Heart left ventricle (tissue), 16 donors: ENCODE measurements at places on chromosomes 2 and 18.
A peak's percentile ranks its signal among the peaks of the same experiment; 100 is the strongest.

GRCh38 chr2:149314687-149315086, 15.7 kb upstream of the LYPD6 start:
- DNase-seq: no peak

GRCh38 chr2:226733189-226733858, 66.3 kb downstream of the IRS1 start:
- DNase-seq: no peak

DNA sequence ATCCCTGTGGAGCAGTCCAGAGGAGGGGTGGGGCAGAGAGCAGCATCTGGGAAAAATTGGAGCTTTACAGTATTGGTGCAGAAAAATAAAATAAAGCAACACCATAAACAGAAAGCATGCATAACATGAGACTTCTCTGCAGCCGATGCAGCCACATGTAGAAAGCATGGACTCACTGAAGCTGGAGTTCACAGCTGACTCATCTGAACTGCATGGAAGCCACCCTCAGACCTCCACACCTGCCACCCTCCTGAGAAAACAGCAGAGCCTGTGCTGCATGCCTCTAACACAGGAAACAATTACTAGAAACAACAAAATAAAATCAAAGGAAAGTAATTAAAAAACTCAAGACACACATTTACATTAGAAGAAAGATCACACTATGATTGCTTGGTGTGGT, 169.4 kb upstream of the ALKAL2 start:
- DNase-seq: no peak

- DNase-seq: no peak
Observed at GRCh38 chr2:205930209-205930608, 155.8 kb downstream of the INO80D start.

- DNase-seq: peak; percentile 60
Observed at GRCh38 chr2:85887566-85888019, 1.2 kb downstream of the ST3GAL5 start.

- DNase-seq: no peak
Observed at GRCh38 chr18:11989966-11990380, 8.7 kb downstream of the IMPA2 start.

DNA sequence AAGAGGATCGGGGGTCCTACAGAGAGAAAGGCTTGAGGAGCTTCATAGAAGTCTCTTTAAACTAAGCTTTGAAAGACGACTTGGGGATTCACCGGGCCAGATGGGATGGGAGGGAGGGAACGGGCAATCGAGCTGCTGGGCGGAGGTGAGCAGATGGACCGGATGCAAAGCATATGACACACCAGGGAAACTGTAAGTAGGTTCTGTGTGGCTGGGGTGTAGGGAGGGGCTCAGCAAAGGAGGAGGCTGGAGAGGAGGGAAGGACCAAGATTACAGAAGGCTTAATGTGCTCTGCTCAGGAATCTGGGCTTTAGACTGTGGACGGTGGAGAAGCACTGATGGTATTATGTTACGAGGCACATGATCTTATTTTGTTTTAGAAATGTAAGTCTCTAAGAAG, 131.5 kb downstream of the MAIP1 start:
- no peak for DNase-seq

DNA sequence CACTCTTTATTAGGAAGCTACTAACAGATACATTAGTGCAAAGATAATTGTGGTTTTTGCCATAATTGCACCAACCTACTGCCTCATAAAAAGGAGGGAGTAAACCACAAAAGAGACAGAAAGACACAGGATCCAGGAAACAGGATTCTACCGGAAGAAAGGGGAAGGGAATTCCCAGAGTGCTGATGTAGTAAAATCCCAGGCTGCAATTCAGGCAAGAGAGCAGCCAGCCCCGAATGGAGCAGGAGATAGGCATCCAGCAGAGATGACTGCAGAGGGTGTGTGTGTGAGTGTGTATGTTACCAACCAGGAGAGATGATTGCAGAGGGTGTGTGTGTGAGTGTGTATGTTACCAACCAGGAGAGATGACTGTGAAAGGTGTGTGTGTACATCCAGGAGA, 84.4 kb downstream of the KCNS3 start:
- DNase-seq: no peak

DNA sequence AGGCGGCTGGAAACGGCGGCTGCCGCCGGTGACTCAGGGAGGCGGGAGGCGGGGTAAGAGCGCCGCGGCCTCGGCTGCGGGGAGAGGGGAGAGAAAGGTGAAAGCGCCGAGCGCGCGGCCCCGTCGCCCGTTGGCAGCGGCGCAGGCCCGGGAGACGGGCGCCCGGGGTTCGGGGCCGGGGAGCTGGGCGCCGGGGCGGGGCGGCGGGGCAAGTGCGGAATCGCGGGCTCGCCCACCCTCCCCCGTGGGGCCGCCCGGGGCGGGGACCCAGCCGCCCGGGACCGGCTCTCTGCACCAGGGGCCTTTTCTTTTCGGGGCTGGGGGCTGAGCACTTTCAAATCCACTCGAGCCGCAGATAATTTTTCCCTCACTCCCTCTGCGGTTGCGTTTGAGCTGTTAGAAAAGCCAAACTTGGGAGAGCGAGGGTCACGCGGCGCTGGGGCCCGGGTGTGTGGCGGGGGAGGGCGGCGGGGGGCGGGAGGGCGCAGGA, 266 bp downstream of the KDM3A start:
- DNase-seq: no peak

- DNase-seq: no peak
Observed at GRCh38 chr2:113091231-113091896, 23.6 kb downstream of the IL1F10 start.

- no peak for DNase-seq
Observed at GRCh38 chr2:230498506-230499107, 82.6 kb downstream of the SP100 start.

DNA sequence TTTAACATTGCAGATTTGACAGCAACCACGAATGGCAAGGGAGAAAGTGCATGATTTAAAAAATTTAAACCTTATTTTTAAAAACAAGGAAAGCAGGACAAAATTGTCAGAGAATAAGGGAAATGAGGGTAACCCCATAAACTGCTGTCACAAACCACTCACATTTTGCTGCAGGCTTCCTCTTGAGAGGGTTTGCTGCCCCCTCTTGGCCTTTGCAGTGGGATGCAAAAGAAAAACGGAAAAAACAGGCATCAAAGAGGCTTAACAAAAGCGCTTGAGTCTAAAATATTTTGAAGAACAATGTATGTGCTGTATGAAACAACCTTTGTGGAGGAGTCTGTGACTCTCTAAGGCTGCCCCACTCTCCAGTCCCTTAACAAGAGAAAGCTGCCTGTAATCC, 91.6 kb downstream of the TMX3 start:
- DNase-seq: no peak

DNA sequence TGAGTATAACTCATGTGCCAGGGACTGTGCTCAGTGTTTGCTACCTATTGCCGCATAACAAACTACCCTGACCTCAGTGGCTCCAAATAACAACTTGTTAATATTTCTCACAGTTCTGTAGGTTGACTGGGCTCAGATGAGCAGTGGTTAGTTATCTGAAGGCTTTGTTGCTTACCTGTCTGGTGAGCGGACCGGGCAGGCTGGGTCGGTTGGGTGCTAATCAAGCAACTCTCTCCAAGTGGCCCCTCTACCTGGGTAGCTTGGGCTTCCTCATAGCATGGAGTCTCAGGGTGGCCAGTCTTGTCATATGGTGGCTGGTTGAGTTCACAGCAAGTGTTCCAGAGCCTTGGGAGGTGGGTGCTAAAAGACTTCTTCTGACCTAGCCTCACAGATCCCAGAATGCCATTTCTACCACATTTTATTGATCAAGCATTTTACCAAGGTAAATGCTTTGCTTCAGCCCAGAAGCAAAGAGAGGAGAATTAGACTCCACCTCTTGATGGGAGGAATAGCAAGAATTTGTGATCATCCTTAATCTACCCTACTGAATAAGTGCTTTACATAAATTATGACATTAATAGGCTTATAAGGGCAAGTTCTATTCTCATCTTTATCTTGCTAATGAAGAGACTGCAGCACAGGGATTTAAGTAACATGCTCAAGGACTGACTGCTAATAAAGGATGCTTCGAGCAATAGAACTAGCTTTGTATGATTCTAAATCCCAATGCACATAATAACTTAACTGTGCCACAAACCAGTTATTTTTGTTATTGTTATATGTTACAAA, 16.9 kb downstream of the RAB31 start:
- no peak for DNase-seq

GRCh38 chr18:6396847-6397246, 17.9 kb downstream of the L3MBTL4 start:
- no peak for DNase-seq

GRCh38 chr2:57987835-57988573, 58.6 kb upstream of the VRK2 start:
- no peak for DNase-seq

DNA sequence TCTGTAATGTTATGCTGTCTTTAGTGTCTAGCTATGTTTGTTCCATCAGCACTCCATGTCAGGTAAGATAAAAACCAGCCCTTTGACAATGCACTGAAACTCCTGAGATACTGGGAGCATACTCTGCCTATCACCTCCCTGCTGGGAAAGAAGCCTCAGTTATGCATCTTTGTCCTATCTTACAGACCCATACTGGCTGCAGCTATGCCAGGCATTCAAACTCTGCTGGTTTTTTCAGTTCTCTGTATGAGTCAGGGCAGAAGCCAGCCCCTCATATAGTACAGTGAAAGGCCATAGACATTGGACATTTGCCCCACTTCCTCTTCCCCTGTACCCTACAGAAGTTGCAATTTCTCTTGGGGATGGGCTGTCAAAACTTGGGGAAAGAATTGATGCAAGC, 181.1 kb upstream of the RGPD4 start:
- DNase-seq: no peak

- no peak for DNase-seq
Observed at GRCh38 chr2:239322416-239323086, 78.3 kb downstream of the HDAC4 start.

GRCh38 chr2:74066491-74067203, 81.1 kb downstream of the BOLA3 start:
- no peak for DNase-seq

GRCh38 chr2:54569745-54570301, 113.7 kb downstream of the SPTBN1 start:
- DNase-seq: no peak

GRCh38 chr2:202530038-202530437, 104.7 kb upstream of the FAM117B start:
- no peak for DNase-seq

DNA sequence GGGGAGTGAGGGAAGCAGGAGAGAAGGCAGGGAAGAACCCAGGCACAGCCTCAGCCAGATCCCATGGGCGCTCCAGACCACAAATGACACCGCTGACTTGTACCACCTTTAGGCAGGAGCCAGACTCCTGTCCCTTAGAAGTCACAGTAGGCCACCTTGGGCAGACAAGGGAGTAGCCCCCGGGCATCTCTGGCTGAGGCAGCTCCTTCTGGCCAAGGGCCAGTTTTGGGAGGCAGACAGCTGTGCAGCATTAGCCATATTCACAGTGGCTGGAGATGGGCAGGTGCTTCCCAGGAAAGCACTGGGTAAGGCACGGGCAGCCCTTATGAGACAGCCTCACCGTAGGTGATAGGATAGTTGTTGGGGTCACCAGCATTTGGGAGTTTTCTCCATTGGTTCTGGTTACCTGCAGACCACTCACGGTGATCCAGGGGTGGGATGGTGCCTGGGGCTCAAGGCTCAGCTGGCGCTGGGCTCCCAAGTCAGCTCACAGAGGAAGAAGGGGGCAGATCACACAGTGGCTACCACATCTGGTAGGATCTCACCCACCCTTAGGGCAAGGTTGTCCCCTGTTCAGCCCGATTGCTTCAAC, 2.1 kb downstream of the ASTL start:
- DNase-seq: peak; percentile 37

- no peak for DNase-seq
Observed at GRCh38 chr2:153169609-153170008, 309.0 kb downstream of the RPRM start.

DNA sequence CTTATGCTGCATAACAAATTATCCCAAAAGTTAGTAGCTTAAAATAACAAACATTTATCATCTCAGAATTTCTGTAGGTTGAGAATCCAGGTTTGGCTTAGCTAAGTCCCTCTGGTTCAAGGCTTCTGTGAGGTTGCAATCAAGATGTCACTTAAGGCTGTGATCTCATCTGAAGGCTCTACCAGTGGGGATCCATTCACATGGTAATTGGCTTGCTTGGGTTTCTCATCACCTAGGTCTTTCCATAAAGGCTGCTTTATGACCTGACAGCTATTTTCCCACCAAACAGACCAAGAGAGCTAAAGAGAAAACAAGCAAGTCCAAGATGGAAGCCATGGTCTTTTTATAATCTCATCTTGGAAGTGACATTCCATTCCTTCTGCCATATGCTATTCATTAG, 137.3 kb downstream of the DTNA start:
- DNase-seq: no peak

GRCh38 chr18:3213300-3214059, 6.3 kb downstream of the MYOM1 start:
- no peak for DNase-seq

- no peak for DNase-seq
Observed at GRCh38 chr2:158414538-158414937, 42.0 kb downstream of the CCDC148 start.

GRCh38 chr2:190698895-190699294, 50.0 kb downstream of the NAB1 start:
- DNase-seq: no peak

- no peak for DNase-seq
Observed at GRCh38 chr2:37617119-37617892, 54.1 kb downstream of the CDC42EP3 start.

DNA sequence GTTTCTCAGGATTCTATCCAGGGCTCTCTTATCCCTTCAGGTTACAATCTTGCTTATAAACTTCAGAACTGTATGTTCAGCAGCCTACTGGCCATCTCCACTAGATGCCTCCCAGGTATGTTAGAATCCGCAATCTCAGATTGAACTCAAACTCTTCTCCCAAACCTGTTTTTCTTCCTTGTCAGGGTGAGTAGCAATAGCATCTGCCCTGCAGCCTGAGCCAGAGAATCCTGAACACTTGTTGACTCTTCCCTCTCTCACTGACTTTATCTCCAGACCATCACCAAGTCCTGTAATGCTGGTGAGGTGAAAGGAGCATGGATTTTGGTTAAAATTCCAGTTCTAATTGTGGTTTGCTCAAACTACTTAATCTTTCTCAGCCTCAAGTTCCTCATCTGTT, 82.6 kb upstream of the ALPP start:
- no peak for DNase-seq

GRCh38 chr2:40363631-40364030, 88.3 kb downstream of the SLC8A1 start:
- DNase-seq: no peak

DNA sequence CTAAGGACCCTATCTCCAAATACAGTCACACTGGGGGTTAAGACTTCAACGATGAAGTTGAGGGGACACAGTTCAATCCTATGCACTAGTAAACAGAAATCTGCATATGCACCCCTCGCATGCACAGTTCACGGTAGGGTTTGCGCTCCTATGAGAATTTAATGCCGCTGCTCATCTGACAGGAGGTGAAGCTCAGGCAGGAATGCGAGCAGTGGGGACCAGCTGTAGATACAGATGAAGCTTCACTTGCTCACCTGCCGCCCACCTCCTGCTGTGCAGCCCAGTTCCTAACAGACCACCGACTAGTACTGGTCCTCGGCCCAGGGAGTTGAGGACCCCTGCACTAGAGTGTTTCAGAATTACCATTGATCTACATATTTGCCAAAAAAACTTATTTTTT, 40.0 kb upstream of the FAHD2A start:
- DNase-seq: no peak
